ENCODE measurements at places on chromosomes 3 and 15. TPM values are rescaled to one million over a fixed set of nuclear protein-coding genes. Genes with fewer than 3 reads are reported as not detected.

- no peak for DNase-seq
Observed at GRCh38 chr3:190486533-190486864, 27.4 kb upstream of the IL1RAP start.

GRCh38 chr15:69767191-69767590 is 314.6 kb downstream of the RPLP1 start:
- DNase-seq = no peak

TMEM212 gene
- total RNA-seq = not detected

DNA sequence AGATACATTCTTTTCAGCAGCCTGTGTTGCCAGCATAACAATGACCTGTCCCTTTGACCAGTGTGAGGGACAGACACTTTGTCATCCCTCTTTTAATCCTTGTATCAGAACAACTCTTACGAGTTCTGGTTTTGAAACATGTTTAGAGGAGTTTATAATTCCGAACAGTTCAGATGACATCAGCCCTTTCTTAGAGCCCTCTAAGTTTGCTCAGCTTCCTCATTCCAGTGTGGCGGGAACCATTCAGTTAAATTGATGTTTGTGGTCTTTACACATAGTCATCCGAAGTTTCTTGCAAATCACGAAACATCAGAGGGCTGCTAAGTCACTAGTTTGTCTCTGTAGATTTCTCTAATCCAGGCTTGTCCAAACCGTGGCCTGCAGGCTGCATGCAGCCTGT is 102.5 kb downstream of the AKAP13 start:
- DNase-seq = no peak

PLXNB1 gene
- 177 TPM for total RNA-seq

- DNase-seq = no peak
Observed at GRCh38 chr15:93331545-93332167, 242.6 kb upstream of the RGMA start.

POPDC2 gene
- 35.2 TPM for total RNA-seq

DNA sequence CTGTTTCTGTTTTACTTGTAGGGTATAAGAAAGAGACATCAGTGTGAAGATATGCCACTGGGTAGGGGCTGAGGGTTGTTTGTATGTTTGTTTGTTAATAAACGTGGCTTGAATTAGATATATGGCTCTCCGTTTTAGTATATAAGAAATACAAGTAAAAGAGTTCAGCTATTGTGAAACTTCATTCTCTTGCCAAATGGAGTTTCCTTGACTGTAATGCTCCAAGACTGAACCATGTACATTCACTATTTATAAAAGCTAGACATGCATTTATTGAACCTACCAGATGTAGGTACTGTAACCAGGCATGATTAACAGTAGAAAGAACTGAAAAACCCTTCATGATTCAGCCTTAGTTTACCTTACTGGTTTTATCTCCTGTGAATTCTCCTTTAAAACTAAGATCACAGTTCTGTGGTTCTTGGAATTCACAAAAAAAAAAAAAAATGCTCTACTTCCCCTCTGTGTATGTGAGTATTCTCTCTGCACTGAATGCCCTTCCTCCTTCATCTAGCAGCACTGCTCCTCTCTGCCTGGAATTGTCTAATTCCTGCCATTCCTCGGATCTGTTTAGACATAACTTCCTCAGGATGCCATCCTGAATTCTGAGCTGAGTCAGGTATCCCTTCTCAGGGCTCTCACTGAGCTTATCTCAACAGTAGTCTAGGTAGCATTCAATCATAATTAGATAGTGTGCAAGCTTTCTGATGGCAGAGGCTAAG is 504.4 kb downstream of the FHIT start:
- DNase-seq = no peak

DNA sequence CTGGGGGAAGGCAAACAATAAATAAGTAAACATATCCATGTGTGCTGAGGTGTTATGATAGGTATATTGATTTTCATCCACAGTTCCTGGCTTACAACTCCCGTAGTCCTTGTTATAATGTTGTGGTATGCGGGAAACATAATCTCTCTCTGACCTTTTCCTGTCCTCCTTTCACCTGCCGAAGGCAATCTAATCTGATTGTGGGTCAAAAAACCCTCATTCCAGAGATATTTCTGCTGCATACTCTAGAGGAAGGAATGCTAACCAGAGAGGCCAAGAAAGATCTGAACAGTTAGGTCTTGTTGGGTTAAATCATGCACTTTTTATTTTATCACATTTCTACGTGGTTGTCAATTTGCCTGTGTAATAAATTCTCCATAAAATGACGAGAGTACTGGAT is 383.6 kb upstream of the SEMA6D start:
- DNase-seq = no peak

IL17RD gene
- 3.1 TPM for total RNA-seq

DNA sequence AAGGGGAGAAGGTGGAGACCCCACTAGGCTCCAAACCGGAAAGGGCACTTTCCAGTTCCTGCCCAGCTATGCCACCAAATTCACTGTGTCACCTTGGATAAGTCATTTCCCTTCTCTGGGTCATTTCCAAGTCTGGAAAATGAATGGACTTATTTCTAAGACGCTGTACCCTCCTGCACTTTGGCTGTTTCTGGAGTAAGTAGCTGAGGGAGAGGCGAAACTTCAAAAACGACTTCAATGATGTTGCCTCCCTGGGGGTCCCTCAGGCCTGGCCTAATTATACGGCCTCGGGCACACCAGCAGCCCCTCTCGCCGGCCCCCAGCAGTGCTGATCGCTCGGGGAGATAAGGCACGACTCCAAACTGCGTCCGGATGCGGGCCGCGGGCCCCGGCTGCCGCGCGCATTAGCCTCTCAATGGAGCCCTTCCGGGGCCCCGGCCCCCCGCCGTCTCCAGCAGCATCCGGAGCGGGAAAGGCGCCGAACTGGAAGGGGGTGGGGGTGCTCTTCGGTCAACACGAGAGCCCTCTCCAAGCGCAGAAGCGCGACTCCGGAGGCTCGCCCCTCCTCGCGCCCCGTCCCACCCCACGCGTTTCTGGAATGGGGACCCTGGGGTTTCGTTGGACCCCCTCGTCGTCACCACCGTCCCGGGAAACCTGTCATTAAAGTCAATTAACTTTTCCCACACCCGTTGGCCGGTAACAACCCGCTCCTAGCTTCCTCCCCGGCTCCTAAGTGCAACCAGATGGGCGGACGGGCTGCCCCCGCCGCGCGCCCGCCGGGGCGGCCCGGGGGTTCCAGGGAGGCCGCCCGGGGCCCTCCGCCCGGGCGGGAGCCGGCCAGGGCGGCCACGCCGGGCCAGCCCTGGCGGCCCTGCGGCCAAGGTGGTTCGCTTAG is 4.8 kb downstream of the HES1 start:
- no peak for DNase-seq

GRCh38 chr3:127685708-127686511 is 13.2 kb downstream of the ABTB1 start:
- DNase-seq = no peak

DNA sequence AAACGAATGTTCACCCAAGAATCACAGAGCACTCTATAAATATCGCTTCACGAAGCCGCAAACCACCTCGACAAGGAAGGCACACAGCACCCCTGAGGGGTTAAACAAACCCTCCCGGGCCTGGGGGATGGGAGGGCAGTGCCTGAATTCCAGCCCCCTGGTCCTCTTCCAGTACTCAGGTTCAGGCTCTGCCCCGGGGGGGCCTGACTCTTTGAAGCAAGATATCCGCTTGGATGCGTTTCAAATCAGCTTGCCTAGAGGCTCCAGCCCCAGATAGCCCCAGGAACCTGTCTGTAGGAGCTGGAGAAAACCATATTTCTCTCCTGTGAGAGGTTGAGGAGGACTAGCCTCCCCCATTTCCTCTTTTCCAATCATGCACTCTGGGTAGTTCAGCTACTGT is 194.7 kb downstream of the WNT5A start:
- no peak for DNase-seq

GRCh38 chr15:56353740-56354139 is 11.5 kb upstream of the TEX9 start:
- no peak for DNase-seq

SAMD7 gene
- total RNA-seq = not detected

SCG5 gene
- 2.4 TPM for total RNA-seq

OR5H15 gene
- not detected for total RNA-seq

DNA sequence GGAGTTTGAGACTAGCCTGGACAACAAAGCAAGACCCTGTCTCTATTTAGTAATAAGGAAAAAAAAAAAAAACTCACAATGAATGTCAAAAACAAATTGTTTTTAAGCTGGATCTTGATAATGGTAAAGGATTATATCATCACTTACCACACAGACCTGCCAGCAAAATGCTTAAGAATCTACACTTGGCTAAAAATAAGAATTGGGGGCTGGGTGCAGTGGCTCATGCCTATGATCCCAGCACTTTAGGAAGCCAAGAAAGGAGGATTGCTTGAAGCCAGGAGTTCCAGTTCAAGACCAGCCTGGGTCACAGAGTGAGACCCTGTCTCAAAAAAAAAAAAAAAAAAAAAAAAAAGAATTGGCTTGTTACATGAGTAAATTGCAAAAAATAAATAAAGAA is 31.0 kb downstream of the ACAP2 start:
- no peak for DNase-seq

DNA sequence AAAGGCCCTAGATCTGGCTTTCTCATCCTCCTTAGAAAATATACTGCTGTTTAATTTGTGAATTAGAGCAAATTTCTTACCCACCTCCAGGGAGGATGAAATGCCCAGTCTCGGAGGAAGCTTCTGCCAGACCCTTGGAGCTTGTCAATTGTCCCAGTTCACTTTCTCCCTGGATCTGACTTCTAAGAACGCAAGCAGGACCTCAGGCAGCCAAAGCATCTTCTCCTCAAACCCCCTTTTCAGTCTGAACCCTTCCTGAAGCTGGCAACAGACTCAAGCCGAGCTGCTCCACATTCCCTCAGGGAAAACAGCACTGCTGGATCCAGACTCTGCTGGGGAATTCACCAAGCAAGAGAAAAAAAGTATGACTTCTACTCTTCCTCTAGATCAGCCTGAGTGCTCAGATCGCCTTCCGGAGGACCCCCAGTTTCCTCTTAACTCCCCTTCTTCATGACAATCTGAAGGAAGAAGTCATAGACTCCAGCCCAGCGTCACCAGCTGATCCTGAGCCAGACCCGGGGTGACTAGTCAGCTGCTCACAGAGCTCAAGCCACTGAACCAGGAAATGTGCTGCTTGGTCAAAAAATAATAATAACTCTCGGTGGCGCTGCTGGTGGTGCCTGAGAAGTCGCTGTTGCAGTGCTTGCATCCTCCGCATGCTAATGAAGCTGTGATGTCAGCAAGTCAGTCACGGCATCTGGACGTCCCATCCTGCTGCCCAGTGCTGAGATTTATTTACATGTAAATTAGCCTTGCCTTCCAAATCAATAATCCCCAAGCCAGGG is at the start of gene PRICKLE2:
TSS of gene PRICKLE2 (minus strand) at position 641 of the 785 bp plus-strand sequence. CDS start 26,539 bp downstream, outside the sequence.
- DNase-seq = peak; percentile 75

CP gene
- 64.0 TPM for total RNA-seq

SLC12A8 gene
- total RNA-seq = 4.1 TPM

DNA sequence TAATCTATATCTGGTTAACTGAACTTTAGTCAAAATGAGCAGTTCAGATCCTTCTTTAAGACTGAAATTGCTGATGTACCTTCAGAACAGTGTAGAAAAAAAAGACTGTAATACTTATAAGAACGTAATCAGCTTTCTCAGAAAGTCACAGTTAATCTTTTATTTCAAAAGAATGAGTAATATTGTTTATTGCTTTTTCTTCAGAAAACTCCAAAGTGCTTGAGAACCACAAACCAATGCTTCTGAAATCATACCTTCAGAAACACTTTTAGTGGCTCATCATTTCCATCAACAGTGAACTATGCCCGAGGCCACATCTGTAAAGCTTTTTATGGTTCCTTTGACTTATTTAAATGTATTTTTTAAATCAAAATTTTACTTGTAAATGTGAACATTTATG is 33.3 kb upstream of the CLASP2 start:
- DNase-seq = no peak

AMIGO3 gene
- total RNA-seq = 3.0 TPM
